ENCODE measurements at places on chromosomes 3 and 15. TPM values are rescaled to one million over a fixed set of nuclear protein-coding genes. Genes with fewer than 3 reads are reported as not detected.

Gene MEX3B
- total RNA-seq = 3.1 TPM

Gene APH1B
- total RNA-seq = 19.5 TPM

Gene SPRED1
- total RNA-seq = 36.3 TPM

Gene TUSC7
- total RNA-seq = not detected

Gene LTF
- 0.26 TPM for total RNA-seq

Gene ELP6
- total RNA-seq = 19.7 TPM

Gene BNC1
- total RNA-seq = 6.1 TPM

Gene EPHA3
- total RNA-seq = 0.26 TPM

All from articular chondrocyte of knee joint (primary cell).